ENCODE measurements at places on chromosomes 6 and 20.

DNA sequence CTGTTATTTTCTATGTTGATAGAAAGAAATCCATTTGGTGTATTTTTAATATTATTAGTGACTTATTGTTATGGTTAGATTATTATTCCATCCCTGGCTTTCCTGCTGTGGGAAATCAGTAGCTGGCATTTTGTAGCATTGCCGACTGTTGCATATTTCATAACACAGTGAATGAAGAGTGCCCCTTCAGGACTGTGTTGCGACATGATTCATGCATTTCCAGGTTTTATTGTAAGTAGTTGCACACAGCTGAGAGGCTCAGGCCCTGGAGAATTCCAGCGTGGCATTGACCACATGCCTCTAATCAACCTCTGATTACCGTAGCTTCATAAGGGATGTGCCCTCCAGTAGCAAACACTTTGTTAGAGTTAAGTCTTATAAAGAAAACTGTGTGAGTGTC lies 263.9 kb downstream of the FARS2 start:
- no peak for DNase-seq

DNA sequence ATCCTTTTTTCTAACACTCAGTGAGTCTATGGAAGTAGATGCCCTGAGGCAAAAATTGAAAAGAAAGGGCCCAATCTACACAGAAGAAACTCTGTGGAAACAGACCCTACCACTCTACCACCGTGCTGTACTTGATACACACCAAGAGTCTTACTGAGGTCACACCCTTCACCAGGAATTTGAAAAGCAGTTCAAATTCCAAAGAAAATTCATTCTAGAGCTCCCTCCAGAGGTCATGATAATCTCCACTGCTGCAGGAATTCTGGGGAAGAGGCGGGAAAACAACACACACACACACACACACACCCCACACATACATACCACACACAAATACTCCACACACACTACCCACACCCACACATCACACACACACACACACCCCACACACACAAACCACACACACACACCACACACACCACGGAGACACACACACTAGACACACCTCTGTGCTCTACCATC lies 336.8 kb downstream of the HDGFL1 start:
- DNase-seq, result no peak

DNA sequence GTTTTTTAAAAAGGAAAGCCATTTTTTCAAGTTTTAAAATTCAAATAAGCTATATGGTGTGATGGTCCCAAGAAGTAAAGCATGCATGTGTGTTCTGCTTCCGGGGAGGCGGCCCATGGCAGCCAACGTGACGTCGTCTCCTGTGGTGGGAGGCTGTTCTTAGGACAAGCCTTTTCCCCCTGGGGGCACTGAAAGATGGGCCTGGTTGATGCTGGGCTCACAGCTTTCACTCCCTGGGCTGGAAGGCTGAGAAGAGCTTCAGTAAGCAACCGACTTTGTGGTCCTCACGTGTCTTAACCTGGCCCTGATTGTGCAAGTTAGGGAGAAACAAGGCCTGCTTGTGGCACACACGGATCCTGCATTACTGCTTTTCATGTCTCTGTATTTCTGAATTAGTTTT lies 84.1 kb downstream of the SMOC2 start:
- no peak for DNase-seq

DNA sequence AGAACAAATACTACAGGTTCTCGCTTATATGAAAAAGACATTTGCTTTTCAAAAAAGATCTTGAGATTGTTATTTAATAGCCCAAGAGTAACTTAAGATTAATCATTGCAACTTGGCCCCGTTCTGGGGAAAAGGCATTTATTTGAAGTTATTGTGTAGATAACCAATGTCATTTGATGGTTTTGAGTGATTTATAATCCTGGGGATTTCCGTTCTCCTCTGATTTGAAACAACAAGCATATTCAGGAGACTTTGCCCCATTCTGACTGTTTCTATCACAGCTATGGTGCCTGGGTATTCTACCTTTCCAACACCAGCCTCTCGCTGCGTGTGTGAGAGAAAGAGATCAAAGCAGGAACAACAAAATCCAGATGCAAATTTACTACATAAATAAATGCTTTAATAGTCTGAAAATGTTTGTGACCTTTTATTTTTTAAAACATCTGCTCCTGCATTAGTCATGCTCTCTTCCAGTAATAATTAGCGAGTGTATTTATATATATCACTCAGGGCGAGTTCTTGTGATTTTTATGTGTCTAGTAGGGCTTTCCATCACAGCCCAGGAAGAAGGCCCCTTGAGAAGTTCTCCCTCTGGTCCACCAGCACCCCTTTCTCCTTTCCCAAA lies 197.9 kb upstream of the FOXQ1 start:
- DNase-seq, result no peak

Data from activated T-helper 9 cell treated with anti-CD3 and anti-CD28 coated beads, Interleukin-2, amount 50 U/mL, for 16 hours (primary cell).